ENCODE measurements at places on chromosomes 13 and 19.

- DNase-seq, result no peak
Measured at GRCh38 chr13:30666113-30666512, 48.4 kb downstream of the USPL1 start.

DNA sequence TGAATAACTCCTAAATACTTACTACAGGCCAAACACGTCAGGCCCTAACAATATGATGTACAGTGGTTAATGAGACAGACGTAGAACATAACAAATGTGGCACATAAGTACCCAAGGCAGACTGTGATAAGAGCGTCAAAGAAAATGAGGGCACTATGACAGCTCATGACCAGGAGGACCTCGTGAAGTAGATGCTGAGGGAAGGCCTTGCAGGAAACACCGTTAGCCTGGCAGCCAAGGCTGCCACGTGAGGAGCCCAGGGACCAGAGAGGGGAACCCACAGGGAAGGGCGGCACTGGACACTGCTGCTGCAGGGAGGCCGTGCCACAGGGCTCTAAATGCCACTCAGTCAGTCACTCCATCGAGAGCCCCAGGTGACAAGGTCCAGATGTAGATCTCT lies 5.7 kb downstream of the TUBGCP3 start:
- DNase-seq, result no peak

DNA sequence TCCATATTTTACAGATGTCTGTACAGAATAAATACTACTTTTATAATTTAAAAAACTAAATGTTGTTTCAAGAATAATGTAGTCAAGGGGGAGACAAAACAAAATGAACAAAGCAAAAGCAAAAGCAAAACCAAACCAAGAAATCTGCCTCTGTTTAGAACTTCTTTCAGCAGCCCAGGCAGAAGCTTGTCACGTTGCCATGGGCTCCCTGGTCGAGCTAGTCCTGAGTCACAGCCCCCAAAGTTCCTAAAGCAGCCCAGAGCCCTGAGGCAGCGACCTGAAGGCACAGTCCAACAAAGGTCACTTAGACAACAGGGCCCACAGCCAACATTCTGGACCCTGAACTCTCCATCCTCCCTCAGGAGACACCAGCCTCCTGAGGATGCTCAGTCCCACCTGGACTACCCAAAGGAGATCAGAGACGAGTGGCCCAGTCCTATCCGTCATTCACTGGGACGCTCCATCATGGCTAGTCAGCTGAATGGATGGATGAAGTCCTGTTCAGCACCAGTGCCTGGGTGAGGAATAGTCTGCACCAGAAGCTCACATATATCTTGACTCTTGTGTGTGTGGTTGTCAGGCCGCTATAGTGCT lies 41.7 kb downstream of the SIAH3 start:
- DNase-seq, result no peak

- DNase-seq, result peak; percentile 1
Measured at GRCh38 chr13:102402290-102402689, 442 bp upstream of the FGF14 start.

GRCh38 chr19:18712981-18713380 lies 29.5 kb downstream of the CRTC1 start:
- DNase-seq, result no peak

DNA sequence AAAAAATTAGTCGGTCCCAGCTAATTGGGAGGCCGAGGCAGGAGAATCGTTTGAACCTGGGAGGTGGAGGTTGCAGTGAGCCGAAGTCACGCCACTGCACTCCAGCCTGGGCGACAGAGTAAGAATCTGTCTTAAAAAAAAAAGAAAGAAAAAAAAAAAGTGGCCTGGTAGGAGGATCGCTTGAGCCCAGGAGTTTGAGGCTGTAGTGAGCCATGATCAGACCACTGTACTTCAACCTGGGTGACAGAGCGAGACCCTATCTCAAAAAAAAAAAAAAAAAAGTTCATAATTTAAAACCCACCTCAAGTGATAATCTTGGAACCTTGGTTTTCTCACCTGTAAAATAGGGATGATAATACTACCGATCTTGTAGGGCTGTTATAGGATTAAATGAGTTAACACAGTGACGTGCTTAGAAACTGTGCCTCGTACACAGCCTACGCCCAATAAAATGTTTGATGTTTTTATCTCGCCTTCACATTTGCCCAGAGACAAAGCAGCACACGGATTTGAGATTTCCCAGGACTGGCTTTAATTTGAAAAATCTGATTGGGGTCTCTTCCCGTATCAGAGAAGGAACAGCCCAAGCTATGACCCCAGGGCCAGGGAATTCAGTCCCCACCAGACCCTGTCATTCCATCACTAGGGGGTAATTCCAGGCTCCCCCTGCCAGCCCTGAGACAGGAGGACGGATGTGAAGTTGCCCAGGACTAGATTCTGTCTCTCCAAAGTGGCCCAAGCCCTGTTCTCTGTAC lies 3.6 kb downstream of the SERTAD1 start:
- no peak for DNase-seq

DNA sequence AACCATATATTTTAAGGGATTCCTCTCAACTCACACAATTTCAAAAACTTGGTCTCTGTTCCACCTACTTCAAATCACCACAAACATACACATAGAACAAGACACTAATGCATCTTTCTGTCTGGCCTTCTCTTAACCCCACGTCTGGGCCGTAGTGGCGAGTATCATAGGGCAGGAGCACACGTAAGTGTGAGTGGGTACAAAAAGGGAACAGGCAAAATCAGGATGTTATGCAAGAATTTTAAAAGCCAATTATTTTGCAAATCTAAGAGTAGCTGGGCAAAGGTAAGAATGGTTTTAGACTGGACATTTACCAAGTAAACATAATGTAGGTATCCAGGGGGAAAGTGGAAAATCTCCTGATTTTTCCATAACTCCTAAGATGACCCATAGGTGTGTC lies 35.1 kb downstream of the MTMR6 start:
- DNase-seq, result no peak

- DNase-seq, result no peak
Measured at GRCh38 chr19:39599116-39599515, 3.2 kb upstream of the LGALS13 start.

GRCh38 chr13:110116072-110116487 lies 190.9 kb downstream of the COL4A1 start:
- DNase-seq, result no peak

- no peak for DNase-seq
Measured at GRCh38 chr19:40177286-40178070, 13.7 kb upstream of the MAP3K10 start.

Measured in cortex of kidney (tissue), 1 donor.